ENCODE measurements at places on chromosomes 4 and X. TPM values are rescaled to one million over a fixed set of nuclear protein-coding genes. Genes with fewer than 3 reads are reported as not detected.

UGT2B17 gene
- total RNA-seq, result not detected

NKX3-2 gene
- total RNA-seq, result 1.9 TPM

AVPR2 gene
- total RNA-seq, result not detected

TRPC5OS gene
- not detected for total RNA-seq

PRKG2 gene
- total RNA-seq, result 7.9 TPM

TCEAL3 gene
- 62.0 TPM for total RNA-seq

All from fibroblast of the aortic adventitia (primary cell).